T-helper 17 cell (primary cell): ENCODE measurements at places on chromosomes 11 and 22.

- DNase-seq, result no peak
Measured at GRCh38 chr11:62044639-62045121, 77.2 kb upstream of the FTH1 start.

- DNase-seq, result no peak
Measured at GRCh38 chr11:32288276-32288675, 147.1 kb downstream of the WT1 start.

- no peak for DNase-seq
Measured at GRCh38 chr11:44244639-44245310, 65.2 kb downstream of the ALX4 start.

DNA sequence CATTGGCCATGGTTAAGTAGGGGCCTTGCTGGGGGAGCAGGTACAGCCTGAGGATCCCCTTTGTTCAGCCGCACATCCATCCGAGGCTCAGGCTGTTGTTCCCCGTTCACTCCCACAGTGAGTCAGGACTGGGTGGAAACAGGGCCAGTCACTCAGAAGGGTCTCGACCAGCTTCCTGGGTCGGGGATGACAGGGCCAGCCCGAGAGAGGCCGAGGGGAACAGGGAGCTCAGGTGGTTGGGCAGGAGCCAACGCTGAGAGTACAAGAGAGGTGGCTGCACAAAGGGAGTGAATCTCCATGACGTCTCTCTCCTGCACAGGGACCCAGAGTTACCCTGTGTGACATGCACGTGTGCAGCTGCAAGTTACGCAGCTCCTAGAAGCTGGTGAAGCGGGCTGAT lies 97.2 kb upstream of the SHANK2 start:
- no peak for DNase-seq

DNA sequence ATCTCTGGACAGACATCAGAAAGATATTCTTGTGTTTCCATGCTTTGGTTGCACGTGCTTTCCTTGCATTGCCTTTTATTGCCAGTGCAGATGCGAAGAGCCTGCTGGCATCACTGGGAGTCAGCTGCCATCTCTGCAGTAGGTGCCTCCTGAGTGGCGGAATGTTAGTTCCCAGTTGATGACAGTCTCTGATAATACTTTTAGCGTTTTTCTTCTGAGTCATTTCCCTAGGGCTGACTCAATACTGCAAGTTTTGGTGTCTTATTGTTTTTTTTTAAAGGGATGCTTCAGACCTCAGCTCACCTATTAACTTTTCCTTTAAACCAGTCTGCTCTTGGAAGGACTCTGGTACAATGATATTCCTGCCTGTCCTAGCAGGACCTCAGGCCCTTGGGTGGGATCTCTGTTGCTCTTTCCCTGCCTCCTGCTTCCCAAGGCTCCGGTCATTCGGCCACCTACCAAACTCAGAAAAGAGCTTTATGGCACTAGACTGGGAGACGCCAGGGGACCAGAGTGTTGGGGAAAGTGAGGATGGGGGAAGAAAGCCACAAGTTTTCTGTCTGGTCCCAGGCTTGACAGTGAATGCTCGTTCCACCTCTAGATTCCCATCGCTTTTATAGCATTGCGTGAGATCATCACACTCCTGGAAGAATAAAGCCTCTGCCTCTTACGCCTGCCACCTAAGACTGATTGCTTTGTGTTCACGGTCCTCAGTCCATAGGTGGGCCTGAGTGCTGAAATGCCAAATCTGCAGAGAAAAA lies 308.7 kb downstream of the DDX10 start:
- no peak for DNase-seq

DNA sequence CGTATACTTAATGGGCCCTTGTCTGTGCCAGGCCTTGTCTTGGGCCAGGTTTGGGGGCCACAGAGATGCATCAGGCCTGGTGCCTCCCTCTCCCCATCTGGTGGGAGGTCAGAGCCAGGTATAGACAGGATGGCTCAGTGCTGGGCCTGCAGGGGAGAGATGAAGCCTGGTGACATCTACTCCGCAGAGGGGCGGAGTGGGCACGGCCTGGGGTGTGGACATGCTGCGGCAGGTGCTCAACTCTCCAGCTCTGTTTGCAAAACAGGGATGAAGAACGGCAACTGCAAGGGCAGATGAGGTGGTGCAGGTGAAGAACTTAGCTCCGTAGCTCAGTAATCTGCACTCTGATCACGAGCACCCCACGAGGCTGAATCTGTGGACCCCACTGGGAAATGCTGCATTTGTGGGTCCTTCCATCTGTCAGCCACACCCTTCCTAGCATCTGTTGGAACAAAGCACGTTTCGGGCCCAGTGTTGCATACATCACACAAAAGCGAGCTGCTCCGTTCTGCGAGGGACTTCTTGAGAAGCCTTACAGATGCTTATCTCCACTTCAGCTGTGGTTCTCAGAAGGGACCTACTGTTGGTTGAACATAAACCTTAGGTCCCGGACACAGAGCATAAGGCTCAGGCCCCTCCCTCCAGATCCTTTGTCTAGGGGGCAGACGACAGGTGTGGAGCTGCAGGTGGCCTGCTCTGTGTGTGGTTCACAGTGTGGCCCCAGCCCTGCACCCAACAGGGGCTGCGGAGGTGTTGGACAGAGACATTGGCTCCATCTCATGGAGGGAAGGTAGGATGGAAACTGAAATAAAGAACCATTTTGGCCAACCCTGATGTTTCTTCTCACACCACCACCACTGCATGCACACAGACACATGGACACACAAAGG lies 78.3 kb downstream of the LRRC32 start:
- no peak for DNase-seq

DNA sequence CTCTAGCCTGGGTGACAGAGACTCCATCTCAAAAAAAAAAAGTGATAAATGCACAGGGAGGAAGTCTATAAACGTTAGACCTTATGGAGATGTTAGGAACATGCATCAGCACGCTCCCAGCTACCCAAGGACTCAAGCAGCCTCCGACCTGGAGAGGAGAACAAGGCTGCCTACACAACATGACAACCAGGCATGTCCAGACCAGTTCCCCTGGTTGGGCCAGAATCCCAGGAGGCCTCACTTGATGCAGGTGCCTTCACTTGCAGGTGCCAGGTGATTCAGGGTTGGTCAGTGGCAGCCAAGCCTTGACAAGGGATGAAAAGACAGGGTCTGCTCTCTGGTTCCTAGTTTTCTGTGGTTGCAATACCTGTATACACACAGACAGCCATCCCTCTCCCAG lies 5.9 kb downstream of the RANGAP1 start:
- DNase-seq, result no peak

DNA sequence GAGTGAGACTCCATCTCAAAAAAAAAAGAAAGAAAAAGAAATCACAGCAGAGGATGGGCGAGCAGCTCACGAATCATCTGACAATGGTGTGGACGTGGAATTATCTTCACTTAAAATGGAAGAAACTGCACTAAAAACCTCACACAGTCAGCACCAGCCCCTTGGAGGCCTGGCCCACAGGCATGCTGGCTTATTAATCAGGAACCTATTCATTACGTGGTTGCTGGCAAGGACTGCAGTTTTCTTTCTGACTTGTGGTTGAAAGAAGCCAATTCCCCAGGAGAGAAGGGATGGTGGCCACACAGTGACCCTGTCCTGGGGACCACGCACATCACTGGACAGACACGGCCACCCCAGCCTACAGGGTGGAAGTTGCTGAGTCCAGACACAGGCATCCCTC lies 401.1 kb downstream of the CTTN start:
- no peak for DNase-seq

DNA sequence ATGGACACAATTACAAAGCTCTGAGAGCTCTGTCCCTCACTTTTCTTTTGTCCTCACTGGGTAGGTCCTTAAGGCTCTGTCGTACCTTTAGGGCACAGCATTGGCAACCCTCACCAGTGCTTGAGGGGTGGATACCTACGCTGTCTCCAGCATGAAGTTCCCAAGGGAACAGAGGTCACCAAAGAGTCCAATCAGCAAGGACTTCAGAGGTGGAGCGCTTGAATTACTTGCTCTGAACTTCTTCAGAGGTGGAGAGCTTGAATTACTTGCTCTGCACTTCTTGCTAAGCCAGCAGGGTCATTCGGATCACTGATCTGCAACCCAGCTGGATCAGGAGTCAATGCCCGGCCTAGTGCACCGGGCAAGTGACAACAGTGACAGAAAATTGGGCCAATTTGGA lies 35.1 kb downstream of the RRP7A start:
- DNase-seq, result no peak

DNA sequence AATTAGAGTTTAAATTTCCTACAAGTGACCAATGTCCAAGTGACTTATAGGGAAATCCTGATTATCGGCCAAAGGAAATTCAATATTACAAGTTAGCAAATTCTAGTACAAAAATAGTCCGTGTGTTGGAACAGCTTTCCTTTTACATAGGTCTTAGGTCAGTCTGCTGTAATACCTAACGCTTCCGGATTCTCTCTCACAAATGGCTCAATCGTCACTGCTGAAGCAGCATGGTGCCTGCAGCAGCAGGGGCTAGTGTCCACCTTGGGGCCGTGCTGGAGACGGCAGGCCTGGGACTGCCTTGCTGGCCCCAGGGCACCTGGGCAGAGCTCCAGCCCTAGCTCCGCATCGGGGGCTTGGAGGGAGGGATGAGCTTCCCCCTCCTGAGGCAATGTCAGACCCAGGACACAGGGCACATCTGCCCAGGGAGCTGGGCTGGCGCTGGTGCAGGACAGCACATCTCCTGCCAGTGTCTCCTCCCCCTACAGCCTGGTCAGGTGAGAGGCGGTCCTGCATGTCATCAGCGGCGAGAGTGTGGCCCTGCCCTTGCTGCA lies 39.4 kb upstream of the CLTCL1 start:
- DNase-seq, result no peak

GRCh38 chr22:29716814-29717545 lies 2.8 kb upstream of the CABP7 start:
- DNase-seq, result no peak

- DNase-seq, result no peak
Measured at GRCh38 chr11:119567688-119568582, 145.0 kb upstream of the THY1 start.

- no peak for DNase-seq
Measured at GRCh38 chr11:70192666-70193410, 10.3 kb upstream of the FADD start.

DNA sequence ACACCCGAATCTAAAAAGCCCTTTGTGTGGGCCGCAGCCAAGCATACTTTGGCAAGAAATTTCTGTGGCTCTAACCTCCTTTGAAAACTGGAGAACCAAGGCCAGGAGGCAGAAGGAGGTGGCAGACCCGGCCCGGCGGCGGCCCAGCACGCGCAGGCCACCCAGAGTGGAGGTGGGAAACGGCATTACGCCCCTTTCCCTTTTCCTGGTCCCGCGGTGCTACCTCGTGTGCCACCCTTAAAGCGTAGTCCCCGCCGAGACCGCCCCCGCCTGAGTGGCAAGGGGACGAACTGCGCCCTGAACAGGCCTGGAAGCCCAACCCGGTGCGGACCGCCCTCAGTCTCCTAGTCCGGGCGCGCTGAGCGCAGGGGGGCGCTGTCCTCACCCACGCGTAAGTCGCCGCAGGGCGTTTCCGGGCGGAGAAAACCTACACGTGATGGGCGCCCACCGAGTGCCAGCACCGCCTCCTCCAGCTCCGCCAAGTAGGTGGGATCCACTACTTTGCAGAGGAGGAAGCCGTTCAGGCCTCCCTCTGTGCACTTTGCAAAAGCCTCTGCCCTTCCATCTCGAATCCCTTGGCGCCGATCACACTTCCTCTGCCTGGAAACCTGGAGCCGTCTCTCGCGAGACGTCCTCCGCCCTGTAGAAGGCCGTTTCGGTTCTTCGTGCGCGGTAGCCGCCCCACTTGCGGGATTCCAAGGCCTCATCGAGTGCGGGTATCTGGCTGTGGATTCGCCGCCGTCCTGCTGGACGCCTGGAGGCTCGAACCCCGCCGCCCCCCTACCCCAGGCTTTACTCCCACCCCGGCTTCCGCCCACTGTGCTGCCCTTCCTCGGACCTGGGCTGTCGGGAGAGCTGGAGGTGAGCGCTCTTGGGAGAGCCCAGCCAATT lies at the start of gene ACCS:
Gene ACCS, plus strand, starts transcription at position 430 of the 891 bp plus-strand sequence. CDS start 1,358 bp downstream, outside the sequence.
- peak; percentile 80 for DNase-seq

DNA sequence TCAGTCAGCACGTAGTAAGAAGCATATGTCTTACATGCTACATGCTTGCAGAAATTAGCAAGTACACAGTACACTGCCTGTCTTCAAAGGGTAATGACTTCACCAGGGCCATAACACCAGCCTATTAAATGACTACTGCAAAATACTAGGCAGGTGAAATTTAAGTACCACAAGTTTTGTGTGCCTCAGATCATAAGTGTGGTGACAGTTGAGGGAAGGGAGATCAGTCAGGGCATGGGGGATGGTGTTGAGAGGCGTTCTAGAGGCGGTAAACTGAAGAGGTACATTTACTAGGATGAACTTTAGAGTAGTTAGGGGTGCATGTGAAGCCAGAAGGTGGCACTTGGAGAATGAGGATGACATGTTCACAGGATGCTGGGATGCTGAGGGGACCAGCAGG lies 22.0 kb downstream of the AMOTL1 start:
- DNase-seq, result no peak

GRCh38 chr22:27251563-27251962 lies 550.0 kb downstream of the MN1 start:
- DNase-seq, result no peak

DNA sequence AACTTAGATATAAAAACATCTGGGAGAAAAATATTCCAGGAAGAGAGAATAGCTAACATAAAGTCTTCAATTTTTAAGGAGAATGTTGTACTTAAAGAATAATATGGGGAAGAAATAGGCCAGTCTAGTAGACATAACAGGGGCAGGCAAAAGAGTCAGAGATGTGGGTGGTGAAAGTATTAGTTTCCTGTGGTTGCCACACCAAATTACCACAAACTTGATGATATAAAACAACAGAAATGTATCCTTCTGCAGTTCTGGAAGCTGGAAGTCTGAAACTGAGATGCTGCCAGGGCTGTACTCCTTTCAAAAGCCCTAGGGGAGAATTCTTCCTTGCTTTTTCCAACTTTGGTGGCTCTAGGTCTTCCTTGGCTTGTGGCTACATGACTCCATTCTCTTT lies 1309.7 kb downstream of the LRRC4C start:
- DNase-seq, result no peak

GRCh38 chr22:26448334-26448733 lies 19.3 kb downstream of the ASPHD2 start:
- no peak for DNase-seq

GRCh38 chr11:12099132-12099873 lies 11.1 kb upstream of the MICAL2 start:
- no peak for DNase-seq

GRCh38 chr11:8624698-8625097 lies 30.7 kb upstream of the STK33 start:
- no peak for DNase-seq

GRCh38 chr11:34339149-34340064 lies 18.4 kb downstream of the ABTB2 start:
- DNase-seq, result no peak

GRCh38 chr22:25900880-25901279 lies 158.9 kb downstream of the MYO18B start:
- DNase-seq, result no peak

DNA sequence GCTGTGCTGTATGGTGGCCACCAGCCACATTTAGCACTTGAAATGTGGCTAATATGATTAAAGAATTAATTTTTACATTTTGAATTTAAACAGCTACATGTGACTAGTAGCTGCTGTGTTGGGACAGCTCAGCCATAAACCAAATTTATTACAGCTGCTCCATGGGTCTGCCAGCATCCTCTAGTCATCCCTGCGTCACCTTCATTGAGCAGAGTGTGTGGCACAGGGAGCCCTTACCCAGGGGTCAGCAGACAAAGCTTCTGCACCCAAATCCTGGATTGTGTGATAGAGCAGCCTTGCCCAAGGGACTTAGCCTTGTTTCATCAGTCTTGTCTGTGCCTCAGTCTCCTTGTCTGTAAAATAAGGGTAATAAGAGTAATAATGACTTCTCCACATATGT lies 19.4 kb upstream of the ACCSL start:
- no peak for DNase-seq
